ENCODE measurements at places on chromosomes 1 and 21.

DNA sequence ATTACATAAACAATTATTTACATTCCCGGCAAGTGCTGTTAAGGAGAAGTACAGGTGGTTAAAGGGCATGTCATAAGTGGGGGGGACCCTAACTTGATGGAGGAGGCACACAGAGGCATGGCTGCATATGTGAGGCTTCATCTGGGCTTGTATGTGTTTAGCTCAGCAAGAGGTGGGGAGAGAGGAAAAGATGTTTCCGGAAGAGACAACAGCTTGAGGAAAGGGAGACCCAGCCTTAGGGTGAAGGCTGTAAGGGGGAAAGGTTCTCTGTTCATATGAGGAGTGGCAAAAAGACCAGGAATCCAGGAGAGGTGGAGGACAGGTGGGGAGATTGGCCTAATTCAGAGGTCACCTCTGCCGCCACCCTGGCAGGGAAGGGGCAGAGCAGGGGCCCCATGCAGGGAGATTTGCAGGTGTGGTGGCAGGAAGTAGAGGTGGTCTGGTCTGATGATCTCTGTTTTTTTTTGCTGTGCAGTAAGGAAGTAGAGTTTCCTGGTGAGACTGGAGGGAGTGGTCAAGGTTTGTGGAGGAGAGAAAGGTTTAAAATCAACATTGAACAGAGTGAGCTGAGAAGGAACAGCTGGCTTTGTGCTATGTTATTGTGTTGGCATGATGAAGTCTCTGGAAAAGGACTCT, 9.0 kb downstream of the TRAF5 start:
- DNase-seq: no peak

DNA sequence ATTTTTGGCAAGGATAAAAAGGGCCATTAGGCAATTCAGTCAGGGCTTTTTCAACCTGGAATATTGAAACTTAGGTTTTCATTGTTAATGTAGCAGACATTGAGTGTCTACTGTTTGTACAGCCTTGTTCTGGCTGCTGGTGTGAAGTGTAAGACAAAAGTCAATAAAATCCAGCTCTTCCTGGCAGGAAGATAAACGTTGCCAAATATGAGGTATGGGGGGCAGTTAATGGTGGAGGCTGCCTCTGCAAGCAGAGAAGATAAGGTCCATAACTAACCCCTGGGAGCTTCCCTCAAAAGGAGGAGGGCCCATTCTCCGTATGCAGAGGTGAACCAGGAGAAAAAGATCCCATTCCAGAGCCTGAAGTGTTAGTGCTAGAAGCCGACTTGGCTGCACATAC, 19.5 kb upstream of the SHE start:
- DNase-seq: no peak

GRCh38 chr1:218363141-218363540, 18.0 kb downstream of the TGFB2 start:
- no peak for DNase-seq

GRCh38 chr1:118202076-118202608, 17.1 kb upstream of the SPAG17 start:
- DNase-seq: no peak

- no peak for DNase-seq
Measured at GRCh38 chr1:229302740-229303139, 31.8 kb downstream of the RAB4A start.

DNA sequence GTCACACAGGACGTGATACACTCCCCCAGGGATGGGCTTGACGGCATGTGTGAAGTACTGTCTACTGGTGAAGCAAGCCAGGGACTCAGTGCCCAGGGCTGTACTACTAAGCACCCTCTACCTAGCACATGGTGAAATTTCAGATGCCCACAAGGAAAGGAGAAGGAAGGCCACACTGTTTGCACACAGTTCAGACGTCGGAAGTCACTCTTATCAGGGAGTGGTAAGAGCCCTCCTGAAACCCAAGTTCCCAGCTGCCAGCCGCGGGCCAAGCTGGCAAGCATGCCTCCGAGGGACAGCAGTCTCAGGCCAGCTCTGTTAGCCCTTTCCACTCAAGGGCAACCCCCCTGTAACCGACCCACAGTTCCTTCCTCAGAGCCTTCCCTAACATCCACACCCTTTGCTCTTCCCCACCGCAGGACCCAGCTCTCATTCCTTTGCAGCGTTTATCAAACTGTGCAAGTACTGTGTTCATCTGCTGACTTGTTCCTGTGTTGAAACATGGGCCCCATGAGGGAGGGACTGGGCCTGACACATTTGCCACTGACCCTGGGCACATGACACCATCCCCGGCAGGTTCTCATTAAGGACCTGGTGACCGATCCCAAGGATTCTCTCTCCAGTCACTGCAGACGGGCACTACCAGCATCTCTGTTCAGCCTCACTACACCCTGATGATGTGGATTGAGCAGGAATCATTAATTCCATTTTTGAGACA, 58.5 kb downstream of the SLC66A1 start:
- no peak for DNase-seq

DNA sequence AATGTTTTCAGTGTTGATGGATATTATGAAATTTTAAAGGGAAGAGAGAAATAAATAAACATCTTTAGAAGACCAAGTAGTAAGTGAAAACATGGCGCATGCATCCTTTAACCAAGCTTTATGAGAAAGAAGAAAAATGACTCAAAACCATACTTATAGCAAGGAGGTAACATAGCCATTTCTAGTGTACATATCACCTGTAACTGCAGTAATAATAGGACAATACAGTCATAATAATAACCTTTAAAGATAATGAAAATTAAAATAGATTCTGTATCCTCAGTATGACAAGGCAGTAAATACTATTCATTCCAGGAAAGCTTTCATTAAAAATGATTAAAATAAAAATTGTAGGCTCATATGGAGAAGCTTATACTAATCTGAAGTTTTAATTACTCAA, 141.2 kb downstream of the COL24A1 start:
- no peak for DNase-seq

GRCh38 chr1:78722947-78723346, 73.3 kb downstream of the IFI44 start:
- DNase-seq: no peak

DNA sequence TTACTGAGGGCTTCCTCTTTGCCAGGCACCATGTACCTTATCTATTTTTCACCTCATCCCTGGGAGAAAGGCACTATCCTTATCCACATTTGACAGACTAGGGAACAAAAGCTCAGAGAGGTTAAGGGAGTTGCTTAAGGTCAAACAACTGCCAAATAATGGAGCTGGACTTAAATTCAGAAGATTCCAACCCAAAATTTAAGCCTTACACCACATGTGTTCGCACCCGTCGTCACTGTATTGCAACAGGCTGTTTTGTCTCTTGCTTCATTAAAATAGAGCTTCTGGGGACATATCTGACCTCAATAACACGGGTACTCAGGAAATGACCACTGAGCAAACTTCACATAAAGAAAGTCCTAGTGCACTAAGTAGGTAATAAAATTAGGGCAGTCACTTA, 62.0 kb downstream of the TRABD2B start:
- no peak for DNase-seq

DNA sequence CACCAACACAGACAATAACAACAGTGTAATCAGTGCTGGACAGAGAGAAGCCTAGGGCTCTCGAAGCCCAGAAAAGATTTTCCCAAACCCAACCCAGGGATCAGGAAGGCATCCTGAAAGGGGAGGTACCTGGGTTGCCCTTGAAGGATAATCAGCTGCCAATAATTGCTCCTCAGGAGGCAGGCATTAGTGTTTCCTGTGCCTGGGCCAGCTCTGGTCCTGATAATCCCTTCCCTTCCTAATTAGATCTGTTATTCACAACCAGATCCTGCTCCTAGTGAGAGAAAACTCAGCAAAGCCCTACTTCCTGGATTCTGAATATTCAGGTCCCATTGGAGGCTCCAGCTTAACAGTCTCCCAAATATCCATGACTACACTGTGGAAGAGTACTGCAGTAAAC, 117.4 kb downstream of the DMRTA2 start:
- no peak for DNase-seq

DNA sequence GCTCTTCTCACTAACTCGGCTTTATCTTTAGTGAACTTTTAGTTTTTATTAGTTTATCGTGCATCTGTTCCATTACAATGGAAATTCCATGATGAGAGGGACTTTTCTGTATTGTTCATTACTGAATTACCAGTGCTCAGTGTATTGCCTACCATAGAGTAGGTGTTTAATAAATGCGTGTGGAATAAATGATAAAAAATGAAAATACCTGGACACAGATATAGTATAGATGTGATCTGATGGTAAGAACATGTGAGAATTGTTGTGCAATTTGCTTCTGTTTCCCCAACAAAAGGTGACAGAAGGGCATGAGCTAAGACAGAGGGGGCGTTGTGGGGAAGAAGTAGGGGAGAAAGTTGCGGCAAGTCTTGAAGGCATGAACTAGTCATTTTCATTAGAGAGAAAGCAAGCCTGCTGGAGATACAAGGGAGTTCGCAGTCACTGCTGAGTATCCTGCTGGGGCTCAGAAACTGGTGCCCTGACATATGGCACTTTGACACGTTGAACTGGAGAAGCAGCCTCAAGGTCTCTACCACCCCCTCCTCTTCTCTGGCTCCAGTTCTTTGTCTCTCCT, 5.6 kb upstream of the COG2 start:
- no peak for DNase-seq

DNA sequence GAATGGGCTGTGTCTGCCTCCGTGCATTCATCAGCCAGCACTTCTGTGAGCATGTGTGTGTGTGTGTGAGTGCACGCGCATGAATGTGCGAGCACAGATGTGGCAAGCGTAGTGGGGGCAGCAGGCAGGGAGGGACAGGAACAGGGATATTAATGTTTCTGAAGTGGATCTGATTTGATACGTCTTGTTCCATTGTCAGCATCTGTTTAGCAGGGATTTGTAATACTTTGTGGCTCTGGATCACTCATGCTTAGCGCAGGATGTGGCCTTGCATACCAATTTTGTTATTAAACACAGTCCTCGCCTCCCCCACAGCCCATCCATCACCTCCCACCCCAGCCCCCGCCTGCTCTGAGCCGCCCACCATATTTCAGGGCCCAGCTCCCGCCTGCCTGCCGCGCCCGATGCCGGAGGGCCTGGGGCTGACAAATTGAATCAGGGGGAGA, 52.4 kb downstream of the TMEM53 start:
- DNase-seq: no peak

DNA sequence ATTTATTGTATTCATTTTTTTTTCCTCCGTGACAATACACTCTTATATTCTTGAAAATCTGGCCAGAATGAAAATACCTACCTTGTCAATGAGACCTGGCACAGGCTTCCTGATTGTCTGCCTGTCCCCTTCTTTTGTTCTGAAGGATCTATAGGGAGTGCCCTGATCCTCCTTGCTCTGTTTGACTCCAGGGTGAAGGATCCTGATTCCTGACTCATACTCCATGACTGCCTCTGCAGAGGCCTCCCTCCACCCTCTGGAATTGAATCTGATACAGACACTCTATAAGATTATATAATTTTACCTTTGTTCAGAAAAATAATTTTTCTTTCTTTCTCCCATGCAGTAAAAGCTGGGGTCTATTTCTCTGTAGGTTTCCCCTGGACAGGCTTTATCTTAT, 116.2 kb downstream of the HMCN1 start:
- no peak for DNase-seq

All from AML-193 (cell line).